Myocyte (in vitro differentiated cells): ENCODE measurements at places on chromosomes 7 and 10.

- DNase-seq: no peak
Measured at GRCh38 chr10:35614312-35614711, 9.2 kb downstream of the GJD4 start.

DNA sequence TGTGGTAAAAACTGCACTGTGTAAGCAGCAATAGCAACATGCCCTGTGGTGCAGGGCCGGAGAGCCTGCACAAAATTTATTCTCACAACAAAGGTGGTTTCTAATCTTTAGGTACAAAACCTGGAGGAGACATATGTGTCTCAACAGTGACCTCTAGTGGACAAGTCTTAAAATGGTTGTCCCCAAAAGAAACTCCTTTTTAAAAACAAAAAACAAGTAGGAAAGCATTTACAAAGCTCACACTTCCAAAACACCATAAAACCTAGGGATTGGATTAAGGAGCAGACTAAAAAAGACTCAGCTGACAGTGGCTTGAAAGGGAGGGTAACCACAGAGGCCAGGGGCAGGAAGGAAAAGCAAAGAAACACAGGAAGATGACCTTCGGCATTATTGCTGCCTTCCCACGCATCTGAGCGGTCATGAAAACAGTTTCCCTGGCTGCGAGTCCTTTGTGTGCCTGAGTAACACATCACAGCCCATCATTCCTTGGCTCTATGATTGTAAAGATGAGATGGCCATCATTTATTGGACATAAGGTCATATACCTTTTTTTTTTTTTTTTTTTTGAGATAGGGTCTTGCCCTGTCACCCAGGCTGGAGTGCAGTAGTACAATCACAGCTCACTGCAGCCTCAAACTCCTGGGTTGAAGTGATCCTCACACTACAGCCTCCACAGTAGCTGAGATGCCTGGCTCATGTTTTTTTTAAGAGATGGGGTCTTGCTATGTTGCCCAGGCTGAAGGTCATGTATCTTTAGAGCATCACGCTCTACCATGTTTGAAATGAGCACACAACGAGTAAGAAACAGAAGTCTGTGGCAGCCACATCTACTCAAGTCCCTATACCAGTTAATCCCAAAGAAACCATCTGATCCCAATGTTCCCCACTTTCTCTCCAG, 39.5 kb downstream of the RSU1 start:
- DNase-seq: peak; percentile 52

GRCh38 chr7:16918288-16918895, 36.6 kb upstream of the AGR3 start:
- peak; percentile 75 for DNase-seq

GRCh38 chr10:69124563-69125268, 738 bp downstream of the VPS26A start:
- peak; percentile 52 for DNase-seq

GRCh38 chr7:151085691-151086620, at the start of gene AGAP3:
AGAP3 (plus strand) TSS chr7:151086475; CDS start chr7:151086742, 267 bp downstream.
- DNase-seq: peak; percentile 99

DNA sequence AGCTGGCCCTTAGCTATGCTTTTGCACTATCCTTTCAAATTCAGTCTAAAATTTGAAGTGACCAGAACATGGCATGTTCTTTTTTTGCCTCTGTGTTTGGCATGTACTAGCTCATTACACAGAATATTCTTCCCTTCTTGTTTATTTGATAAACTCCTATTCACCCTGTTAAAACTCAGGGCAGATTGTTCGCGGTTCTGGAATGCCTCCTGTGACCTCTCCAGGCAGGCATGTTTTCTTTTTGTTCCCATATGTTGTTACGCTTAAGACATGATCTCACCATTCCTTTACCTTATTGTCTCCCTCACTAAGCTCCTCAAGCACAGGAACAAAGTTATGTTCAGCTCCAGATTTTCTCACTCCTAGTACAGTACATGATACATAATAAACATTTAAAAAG, 181.7 kb downstream of the CCSER2 start:
- no peak for DNase-seq

- DNase-seq: no peak
Measured at GRCh38 chr7:151844825-151845200, 32.1 kb downstream of the PRKAG2 start.

- no peak for DNase-seq
Measured at GRCh38 chr10:65786279-65786678, 1139.6 kb upstream of the LRRTM3 start.

- peak; percentile 46 for DNase-seq
Measured at GRCh38 chr10:132961787-132962622, 19.6 kb upstream of the CFAP46 start.

DNA sequence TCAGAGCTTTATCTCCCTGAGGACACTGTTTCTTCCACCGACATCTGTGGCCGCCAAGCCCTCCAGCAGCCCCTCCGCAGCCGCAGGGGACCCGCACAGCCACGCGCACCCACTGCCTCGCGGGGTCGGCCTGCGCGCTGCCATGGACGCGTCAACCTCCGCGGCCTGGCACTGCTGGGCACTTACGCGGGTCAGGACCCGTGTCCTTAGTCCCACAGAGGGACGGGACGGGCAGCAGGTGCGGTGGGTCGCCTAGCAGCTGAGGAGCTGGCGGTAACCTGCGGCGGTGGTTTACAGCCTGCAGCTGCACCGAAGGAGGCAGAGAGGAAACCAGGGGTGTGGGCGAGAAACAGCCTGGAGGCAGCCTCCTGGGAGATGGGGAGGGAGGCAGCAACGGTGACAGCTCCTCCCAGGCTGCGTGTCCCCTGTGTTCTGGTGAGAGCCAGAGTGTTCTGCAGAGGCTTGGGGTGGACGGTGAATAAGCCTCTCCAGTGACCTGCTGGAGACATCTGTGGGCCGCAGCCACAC, 61.3 kb downstream of the SEC61G start:
- DNase-seq: no peak

- DNase-seq: peak; percentile 37
Measured at GRCh38 chr7:101564778-101565211, 64.3 kb downstream of the MYL10 start.

DNA sequence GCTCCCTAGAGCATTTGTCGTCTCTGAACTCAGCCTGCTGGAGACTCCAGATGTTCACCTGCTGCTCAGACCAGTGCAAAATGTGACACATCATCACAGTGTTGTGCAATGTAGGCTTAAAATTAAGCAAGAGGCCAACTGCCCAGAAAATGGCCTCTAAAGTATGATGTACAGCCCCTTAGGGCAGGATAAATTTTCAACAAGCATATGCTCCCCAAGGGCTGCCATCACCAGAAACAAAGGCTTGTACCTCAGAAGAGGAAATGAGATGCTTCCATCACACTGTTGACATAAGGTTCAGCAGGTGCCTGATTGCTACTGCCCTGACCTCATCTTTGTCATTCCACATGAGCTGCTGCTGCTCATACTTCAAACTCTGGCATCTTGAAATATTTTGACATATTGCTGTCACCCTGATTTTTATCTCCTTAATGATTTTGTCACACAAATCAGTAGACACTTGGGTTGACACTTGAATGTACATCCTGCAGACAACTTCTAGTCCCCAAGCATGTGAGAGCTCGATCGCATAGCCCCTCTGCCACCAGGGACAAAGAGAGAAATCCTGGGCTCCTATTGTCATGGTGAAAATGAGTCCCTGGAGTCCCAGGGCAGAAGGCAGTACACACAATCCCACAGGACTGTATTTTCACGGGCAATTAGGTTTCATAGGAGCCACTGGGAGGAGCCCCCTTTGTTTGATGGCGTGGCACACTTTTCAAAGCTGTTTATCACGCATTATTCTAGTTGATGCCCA, 219.7 kb upstream of the STK17A start:
- DNase-seq: no peak

- DNase-seq: no peak
Measured at GRCh38 chr7:67618556-67619162, 622.0 kb downstream of the TYW1 start.

DNA sequence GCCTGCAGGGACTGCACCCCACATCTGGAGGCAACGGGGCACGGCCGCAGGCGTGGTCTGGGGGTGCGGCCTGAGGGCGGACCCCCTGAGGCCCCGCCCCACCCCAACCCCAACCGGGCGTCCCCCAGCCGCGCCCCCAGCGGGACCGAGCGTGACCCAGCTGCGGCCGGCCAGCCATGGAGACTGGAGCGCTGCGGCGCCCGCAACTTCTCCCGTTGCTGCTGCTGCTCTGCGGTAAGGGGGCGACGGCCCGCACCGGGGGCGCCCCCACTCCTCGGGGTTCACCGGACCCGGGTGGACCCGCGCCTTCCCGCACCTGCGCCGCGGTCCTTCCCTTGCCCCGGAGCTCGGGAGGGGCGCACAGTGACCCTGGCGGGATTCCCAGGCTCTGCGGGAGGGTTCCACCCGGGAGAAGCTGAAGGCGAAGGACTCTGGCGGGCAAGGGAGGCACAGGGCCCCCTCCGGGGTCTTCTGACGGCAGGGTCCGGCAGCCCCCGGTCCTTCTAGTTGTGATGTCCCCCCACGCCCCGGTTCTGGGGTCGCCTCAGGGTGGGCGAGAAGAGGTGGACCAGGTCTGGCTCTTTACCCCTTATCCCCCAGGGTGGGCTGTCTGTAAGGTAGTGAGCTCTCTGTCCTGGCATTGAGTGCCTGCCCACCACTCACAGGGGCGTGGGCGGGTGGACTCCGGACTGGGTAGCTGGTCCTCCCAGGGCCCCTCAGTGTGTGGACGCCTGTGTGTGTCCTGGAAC, at the start of gene RAMP3:
RAMP3 (plus strand) TSS at position 139 of the 749 bp plus-strand sequence; CDS start at position 177, 38 bp downstream.
- DNase-seq: no peak

DNA sequence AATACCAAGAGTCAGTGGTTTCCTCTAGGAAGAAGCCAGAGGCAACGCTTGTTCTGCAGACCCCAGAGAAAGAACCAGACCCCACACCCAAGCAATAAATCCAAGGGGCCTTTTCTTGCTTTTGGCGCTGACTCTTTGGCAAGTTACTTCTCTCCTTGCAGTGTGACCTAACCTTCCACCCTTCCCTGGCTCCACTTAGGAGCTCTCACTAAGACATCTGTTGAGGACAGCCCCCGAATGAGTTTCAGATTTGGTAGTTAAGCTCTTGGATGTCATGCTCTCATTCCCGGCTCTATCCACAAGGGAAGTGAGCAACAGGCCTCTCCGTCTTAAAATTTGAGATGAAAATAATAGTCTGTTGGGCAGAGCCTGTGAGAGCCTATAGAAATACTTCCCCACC, 50.6 kb upstream of the FAM204A start:
- DNase-seq: no peak

DNA sequence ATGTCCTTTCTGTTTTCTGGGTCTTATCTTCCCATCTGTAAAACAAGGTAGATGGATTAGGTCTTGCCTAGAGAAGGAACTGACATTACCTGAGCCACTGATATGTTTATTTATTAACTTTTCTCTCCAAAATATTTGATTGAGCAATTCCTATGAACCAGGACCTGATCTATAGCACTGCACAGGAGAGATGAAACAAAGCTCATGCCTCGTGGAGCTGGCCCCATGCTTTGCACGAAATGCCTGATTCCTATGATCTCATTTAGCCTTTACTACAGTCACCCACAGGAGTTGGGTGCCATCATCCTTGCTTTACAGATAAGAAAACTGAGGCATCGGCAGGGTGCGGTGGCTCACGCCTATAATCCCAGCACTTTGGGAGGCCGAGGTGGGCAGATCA, 48.2 kb upstream of the ZMIZ1 start:
- DNase-seq: no peak

DNA sequence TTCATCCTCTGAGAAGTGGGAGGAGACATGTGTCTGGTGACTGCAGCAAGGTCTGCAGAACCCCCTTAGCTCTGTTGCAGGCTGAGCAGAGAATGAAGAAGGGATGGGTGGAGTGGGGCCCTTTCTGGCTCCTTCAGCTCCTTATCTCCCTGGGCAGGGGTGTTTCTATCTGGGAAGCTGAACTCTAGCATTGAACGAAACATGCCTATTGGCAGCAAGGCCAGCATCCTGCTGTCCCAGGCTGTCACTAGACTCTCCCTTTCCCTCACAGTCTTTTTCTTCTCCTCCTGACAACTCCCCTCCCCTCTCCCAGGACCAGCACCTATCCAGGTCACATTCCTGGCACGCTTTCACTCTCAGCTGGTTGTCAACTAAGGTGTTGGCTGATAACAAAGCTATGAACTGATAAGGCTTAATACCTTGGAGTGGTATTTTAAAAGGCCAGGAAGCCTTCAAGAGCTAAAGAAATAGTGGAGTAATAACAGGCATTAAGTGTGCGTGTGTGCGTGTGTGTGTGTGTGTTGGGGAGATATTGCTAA, 128.8 kb upstream of the FZD8 start:
- no peak for DNase-seq

DNA sequence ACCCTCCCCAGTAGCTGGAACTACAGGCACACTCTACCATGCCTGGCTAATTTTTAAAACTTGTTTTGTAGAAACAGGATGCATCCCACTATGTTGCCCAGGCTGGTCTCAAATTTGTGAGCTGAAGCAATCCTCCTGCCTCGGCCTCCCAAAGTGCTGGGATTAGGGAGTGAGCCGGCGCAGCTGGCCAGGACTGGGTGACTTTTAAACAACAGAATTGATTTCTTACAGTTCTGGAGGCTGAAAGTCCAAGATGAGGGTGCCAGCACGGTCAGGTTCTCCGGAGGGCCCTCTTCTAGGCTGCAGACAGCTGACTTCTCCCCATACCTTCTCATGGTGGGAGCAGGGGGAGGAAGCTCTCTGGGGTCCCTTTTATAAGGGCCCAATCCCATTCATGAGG, 75.2 kb upstream of the CHST15 start:
- no peak for DNase-seq

- DNase-seq: no peak
Measured at GRCh38 chr7:28799619-28800018, 158.5 kb downstream of the TRIL start.

- no peak for DNase-seq
Measured at GRCh38 chr10:100038561-100039071, 28.9 kb upstream of the DNMBP start.

DNA sequence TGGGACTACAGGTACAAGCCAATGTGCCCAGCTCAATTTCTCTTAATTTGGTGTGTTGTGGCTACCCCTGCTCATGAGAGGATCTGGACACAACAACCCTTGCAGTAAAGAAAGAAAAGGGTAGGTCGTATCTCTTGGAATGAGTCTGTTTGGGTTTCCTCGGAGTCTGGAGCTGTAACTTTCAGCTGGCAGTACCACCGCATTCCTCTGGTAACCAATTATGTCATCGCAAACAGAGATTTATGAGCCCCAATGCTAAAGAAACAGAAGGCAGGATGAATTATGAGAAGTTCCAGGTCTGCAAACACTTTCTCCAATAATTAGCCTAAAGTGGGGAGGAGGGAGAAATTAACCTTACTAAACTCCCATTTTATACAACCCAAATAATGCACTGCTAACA, 186.6 kb upstream of the NRP1 start:
- peak; percentile 21 for DNase-seq

DNA sequence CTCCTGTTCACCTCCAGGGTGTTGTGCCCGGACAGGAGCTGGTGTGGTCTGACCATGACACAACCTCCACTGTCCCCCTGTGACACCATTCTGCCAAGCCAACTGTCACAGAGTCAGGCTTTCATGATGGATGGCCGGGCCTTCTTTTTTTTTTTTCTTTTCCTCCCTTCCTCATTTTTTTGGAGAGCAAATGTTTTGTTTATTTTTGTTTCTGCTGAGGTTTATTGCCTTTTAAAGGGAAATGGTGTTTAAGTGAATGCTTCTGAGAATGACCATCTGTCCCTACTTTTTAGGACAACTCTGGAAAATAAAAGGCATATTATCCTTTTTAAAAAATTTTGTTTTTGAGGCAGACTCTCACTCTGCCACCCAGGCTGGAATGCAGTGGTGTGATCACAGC, 115.1 kb upstream of the NPS start:
- no peak for DNase-seq

- no peak for DNase-seq
Measured at GRCh38 chr7:121753944-121754343, 119.0 kb upstream of the PTPRZ1 start.
